ENCODE measurements at places on chromosomes 4 and X.

DNA sequence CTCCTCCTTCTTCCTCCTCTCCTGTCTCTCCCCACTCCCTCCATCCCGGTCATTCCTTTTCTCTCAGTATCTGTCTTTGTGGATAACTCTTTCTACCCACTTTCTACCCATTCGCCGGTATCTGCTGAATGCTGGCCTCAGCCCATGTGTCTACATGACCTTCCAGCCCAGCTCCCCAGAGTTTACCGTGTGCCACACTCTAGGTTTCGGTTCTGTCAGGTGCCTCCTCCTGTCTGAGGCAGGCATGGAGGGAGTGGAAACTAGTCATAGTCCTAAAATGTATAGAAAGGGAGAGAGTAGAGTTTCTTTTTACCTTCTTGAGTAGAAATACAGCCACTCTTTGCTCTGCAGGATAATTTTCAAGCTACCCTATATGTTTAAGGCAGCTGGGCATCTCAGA lies 33.5 kb upstream of the SCRG1 start:
- DNase-seq: no peak

- no peak for DNase-seq
Measured at GRCh38 chr4:55921093-55921492, 27.7 kb upstream of the CEP135 start.

GRCh38 chr4:139304920-139305319 lies 2.6 kb upstream of the NDUFC1 start:
- DNase-seq: no peak

- DNase-seq: no peak
Measured at GRCh38 chr4:19063662-19064061, 1042.1 kb upstream of the LCORL start.

- DNase-seq: no peak
Measured at GRCh38 chrX:3598046-3598605, 115.3 kb downstream of the PRKX start.

DNA sequence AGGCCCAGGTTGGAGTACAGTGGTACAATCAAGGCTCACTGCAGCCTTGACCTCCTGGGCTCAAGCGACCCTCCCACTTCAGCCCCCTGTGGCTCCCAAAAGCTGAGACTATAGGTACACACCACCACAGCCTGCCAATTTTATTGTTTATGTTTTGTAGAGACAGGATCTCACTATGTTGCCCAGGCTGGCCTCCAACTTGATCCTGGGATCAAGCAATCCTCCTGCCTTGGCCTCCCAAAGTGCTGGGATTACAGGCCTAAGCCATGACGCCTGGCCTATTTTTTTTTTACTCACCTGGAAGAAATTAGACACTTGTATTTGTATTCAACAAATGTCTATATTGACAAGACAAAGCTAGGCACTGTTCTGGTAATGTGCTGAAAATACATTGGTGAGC lies 25.1 kb downstream of the FAM156A start:
- DNase-seq: no peak

DNA sequence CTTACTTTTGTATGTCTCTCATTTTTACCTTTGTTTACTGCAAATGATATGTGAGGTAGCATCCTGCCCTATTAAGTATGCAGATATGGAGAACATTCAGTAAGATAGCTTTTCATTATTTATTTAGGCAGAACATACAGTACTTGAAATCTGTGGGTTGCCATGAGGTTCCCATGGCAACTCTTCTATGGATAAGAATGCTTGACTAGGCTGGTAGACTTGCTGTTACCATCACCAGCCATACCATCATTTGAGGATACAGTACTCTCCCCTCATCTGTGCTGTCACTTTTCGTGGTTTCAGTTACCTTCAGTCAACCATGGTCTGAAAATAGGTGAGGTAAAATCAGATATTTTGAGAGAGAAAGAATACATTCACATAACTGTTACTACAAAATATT lies 56.7 kb downstream of the NAF1 start:
- DNase-seq: no peak

DNA sequence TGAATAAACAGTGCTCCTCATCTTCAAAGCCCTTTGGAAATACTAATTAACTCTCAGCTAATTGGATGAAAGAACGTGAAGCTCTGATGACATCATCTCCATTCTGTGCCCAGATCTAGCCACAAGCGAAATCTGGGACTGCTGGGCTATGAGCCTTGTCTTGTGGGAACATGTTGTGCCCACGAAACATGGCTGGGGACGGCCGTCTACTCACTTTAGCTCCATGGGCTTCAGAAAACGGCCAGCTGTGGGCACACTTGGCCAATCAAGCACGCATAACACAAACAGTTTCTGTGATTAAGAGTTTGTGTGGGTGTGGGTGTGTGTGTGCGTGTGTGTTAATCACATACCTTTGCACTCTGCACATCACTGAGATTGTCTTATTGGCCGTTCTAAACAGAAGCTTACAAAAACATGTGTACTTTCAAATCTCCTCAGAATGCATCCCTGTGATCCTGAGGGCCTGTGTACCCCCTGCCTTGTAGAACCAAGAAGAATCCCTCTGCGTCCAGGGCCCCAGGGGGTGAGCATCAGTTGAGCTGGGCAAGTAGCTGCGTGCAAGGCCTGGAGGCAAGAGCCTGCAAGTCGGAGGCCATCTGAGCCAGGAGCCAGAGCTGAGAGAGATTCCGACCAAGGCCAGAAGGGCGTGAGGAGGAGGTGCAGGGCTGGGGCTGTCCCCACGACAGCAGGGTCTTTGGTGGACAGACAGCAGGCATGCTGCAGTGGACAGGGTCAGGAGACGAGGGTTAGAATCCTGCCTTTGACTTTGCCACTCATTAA lies 18.7 kb upstream of the ZNF185 start:
- peak; percentile 2 for DNase-seq

GRCh38 chr4:2638730-2639129 lies 102.3 kb downstream of the FAM193A start:
- no peak for DNase-seq

DNA sequence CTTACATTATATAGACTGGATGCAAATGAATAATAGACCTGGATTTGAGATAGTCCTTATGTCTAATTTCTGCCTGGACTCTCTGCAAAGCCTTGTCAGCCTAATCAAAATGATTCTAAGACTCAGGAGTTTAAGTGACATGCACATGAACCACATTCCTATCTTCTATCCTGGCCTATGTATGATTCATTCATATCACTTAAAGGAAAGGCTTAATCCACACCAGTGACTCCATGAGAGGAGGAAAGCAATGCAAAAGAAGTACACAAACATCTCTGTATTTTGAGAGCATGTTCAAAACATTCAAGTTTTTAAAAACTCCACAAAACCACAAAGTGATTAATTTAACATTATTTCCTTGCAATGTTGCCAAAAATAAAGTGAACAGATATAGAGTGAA lies 14.6 kb downstream of the AMOT start:
- DNase-seq: no peak
